ENCODE measurements at places on chromosomes 16 and 17.
A peak's percentile ranks its signal among the peaks of the same experiment; 100 is the strongest.

DNA sequence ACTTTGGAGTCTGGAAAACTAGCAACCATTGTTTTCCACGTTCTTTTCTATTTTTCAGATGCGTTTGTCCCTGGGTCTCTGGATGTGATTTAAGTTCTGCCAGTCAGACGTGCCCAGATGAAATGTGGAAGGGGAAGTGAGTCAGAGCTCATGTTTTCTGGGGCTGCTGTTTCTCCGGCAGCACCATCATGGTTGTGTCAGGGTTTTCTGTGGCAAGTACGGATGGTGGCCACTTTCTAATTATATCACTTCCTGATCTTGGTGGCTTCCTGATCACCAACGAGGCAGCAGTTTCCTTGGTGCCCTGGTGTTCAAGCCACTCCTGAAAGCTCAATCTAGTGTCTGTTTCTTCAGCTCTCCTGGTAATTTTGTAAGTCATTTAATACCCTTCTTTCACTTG is 31.4 kb upstream of the PMFBP1 start:
- DNase-seq = no peak

GRCh38 chr16:8572919-8573724 is 17.2 kb downstream of the TMEM114 start:
- DNase-seq = no peak

- no peak for DNase-seq
Observed at GRCh38 chr16:11679941-11680911, 12.0 kb downstream of the SNN start.

DNA sequence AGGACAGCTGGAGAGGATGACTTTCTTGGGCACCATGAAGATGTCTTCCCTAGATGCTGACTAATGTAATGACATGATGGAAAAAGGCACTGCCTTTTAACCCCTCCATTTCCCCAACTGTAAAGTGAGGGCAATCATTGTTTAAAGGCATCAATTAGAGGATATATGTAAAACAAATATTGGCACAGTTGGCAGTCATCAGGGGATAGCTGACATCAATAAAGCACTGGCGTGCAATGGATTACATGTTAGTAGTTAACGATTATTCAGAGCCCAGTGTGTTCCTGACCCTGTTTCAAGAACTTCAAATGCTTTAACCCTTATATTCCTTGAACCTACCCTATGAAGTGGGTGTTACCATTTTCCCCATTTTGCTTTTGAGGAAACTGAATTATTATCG is 100.7 kb downstream of the TMEM114 start:
- no peak for DNase-seq

- DNase-seq = no peak
Observed at GRCh38 chr16:72202014-72202413, 30.1 kb upstream of the PMFBP1 start.

- no peak for DNase-seq
Observed at GRCh38 chr17:35923609-35924114, 6.9 kb downstream of the RDM1 start.

DNA sequence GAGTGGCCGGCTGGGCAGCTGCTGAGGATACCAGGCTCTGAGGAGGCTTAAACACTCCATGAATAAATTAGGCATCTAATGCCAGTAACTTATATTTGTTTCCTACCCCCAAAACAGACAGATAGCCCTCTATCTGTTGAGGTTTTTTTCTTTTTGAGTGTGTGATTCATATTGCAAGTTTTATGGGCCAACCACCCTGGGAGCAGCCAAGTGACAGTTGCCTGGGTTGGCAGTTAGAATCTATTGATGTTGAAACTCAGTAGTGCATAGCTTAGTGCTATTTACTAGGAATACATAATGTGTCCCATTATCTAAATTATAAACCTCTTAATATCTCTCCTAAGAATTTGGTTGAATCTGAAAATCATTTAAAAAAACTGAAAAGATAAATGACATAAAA is 397.4 kb downstream of the CA10 start:
- no peak for DNase-seq

GRCh38 chr17:17836818-17837379 is at the start of gene SREBF1:
Gene SREBF1, minus strand, starts transcription at chr17:17836986. Its CDS starts 169 bp downstream, at chr17:17836817.
- DNase-seq = peak; percentile 53

DNA sequence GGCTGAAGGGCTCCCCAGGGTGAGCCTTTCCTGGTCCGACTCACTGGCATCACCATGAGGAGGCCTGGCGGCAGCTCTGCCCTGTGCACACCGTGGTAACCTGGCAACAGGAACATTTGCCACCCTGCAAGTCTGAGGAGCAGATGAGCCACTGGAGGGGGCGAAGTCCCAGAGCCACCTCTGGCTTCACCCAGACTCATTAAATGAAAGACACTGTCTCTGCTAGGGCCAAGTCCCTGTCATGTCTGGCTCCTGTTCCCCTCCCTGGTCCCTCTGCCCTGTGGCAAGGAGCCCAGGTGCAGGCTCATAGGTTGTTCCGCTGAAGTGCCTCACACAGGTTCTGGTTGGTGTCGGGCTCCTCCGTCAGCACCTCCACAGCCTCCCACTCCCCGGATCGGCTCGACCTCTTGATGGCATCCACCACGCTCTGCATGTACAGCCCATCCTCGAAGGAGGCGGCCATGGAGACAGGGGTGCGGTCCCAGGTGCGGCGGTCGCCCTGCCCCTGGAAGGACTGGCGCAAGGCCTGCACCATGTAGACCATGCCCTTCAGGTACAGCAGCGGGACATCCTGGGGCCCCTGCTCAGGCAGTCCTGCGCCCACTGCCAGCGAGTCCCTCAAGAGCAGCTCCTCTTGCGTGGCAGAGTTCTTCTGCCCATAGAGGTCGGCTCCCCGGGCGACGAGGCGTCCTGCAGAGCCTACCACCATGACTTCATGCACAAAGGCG is 8.4 kb downstream of the C16orf86 start:
- no peak for DNase-seq

DNA sequence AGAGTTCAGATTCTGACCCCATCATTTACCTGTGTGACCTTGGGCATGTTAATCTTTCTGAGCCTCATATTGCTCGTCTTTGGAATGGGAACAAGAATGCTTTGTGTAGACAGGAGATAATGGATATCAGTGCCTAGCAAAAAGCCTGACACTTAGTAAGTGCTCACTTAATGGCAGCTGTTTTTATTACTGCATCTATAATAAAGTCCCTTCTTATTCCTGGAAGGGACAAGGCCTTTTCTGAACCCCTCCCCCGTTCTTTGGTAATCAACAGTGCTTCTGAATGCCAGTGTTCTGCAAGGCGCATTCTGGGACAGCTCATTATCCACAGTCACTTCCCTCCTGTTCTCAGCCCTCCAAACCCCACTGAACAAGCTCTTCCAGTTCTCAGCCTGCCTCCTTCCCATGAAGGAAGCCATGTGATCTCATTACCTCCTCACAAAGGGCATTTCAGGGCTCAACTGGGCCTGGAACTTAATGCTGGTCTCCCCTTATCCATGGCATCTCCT is 25.1 kb upstream of the SUPT4H1 start:
- no peak for DNase-seq

- no peak for DNase-seq
Observed at GRCh38 chr17:31549121-31549524, 157.6 kb downstream of the RAB11FIP4 start.
